ENCODE measurements at places on chromosomes 12 and 14.

GRCh38 chr12:122107261-122107660, 28.7 kb downstream of the MLXIP start:
- no peak for DNase-seq

DNA sequence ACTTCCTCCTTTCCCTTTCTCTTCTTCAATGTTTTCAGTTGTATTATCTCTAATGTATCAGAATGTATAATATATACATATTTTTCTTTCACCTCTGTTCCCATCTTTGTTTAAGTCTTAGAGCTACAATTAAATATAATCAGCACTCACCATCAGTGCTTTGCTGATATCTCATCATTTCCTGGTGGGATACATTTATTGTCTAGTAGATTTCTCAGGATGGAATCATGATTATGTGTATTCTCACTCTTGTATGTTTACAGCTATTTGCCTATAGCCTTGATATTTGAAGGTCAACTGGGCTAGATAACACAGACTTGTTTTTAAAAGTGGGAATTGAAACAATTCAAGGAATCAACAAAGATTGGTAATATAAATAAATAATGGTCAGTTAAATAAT, 124.9 kb upstream of the EEA1 start:
- DNase-seq = no peak

DNA sequence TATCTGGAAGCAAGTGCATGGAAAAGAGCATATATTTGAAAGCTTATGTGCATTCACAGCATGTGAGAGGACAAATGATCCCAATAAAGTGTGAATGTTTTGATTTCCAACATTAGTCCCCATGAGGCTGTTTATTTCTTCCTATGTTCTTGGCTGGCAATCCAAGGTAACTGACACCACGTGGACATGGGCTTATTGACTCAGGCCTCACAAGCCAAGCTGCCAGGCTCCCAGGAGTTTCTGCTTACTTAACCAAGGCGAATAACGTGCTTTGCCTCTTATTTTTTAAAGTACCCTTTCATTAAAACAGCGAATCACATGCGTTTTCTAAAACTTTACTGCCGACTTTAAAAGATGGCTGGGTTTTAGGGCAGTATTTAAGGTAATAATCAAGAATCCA, 441.7 kb downstream of the FUT8 start:
- no peak for DNase-seq

DNA sequence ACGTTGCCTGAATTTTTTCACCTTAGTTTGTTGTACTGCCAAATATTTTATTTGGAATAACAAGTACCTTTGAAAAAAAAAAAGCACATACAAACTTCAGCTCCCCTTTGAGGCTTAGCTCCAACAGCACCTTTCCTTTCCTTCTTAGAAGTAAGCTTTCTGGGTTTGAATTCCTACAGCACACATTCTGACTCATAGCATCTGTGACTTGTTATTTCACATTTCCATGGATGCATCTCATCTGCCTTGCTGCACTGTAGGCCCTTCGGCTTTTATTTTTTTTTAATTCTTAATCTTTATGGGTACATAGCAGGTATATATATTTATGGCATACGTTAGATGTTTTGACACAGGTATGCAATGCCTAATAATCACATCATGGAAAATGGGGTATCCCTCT, 7.2 kb downstream of the LGALS3 start:
- DNase-seq = no peak

GRCh38 chr12:80892597-80893445, 44.9 kb downstream of the LIN7A start:
- DNase-seq = no peak

DNA sequence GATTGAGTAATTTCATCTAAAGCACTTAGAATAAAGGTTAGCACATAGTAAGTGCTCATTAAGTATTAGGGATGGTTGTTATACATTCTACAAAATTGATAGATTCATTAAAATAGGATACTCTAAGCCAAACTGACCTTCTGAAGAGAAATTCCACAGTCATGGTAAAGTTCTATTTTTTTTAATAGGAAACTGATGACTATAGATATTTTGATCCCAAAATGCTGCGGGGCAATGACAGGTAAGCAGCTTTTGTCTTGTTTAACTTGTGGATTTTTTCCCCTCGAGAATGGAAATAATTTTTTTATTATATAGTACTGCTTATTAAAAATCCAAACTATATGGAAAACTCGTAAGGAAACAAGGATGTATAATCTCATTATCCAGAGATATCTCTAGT, 97.0 kb downstream of the SCFD1 start:
- no peak for DNase-seq

GRCh38 chr12:115617391-115617790, 660.1 kb downstream of the MED13L start:
- no peak for DNase-seq

- no peak for DNase-seq
Measured at GRCh38 chr12:91910871-91911388, 234.7 kb downstream of the BTG1 start.

DNA sequence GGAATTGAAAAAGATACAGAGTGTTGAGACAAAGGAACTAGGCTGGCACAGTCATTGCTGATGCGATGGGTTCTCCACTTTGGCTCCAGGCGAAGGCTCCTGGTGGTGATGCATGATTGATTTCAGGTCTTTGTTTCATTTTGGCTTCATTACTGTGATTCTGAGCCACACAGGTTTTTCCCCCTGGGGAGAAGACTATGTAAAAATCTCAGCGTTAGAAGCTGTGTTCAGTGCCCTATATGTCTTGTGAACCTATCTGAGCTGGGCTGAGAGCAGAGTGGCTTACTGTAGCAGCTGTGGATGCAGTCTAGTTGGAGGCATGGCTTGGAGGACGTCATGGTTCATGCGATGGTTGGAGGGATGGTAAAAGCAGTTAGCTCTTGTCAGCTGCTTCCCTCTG, 54.0 kb downstream of the GPATCH2L start:
- no peak for DNase-seq
